ENCODE measurements at places on chromosomes 4 and X. TPM values are rescaled to one million over a fixed set of nuclear protein-coding genes. Genes with fewer than 3 reads are reported as not detected.

The TMEM33 gene
- 56.1 TPM for polyA plus RNA-seq

The ALB gene
- 921 TPM for polyA plus RNA-seq

The TGIF2LX gene
- not detected for polyA plus RNA-seq

The IGSF1 gene
- polyA plus RNA-seq: 19.5 TPM

The TAF7L gene
- 0.63 TPM for polyA plus RNA-seq

The CCNA2 gene
- 45.3 TPM for polyA plus RNA-seq

The PPP4R3C gene
- polyA plus RNA-seq: not detected

The REELD1 gene
- 0.49 TPM for polyA plus RNA-seq

The LDB2 gene
- polyA plus RNA-seq: 92.7 TPM

The PDE6B gene
- 48.6 TPM for polyA plus RNA-seq

The SYP gene
- polyA plus RNA-seq: 3.1 TPM

The SHROOM2 gene
- polyA plus RNA-seq: 18.0 TPM

The TSPAN7 gene
- polyA plus RNA-seq: 37.6 TPM

The ENPP6 gene
- 3.3 TPM for polyA plus RNA-seq

The NBDY gene
- polyA plus RNA-seq: 76.9 TPM

The F8A3 gene
- 10.7 TPM for polyA plus RNA-seq

The GAGE12F gene
- polyA plus RNA-seq: not detected

The IRS4 gene
- 1.8 TPM for polyA plus RNA-seq

The BMP3 gene
- polyA plus RNA-seq: 22.5 TPM

The PDZD4 gene
- 6.9 TPM for polyA plus RNA-seq

The IDUA gene
- polyA plus RNA-seq: 12.9 TPM

The SERPINA7 gene
- 0.89 TPM for polyA plus RNA-seq

The UFSP2 gene
- polyA plus RNA-seq: 62.1 TPM

The SLITRK4 gene
- 3.4 TPM for polyA plus RNA-seq

All from left renal pelvis (tissue), 4 donors.